Left lung (tissue), 14 donors: ENCODE measurements at places on chromosomes 6 and 20. TPM values are rescaled to one million over a fixed set of nuclear protein-coding genes. Genes with fewer than 3 reads are reported as not detected.

DNA sequence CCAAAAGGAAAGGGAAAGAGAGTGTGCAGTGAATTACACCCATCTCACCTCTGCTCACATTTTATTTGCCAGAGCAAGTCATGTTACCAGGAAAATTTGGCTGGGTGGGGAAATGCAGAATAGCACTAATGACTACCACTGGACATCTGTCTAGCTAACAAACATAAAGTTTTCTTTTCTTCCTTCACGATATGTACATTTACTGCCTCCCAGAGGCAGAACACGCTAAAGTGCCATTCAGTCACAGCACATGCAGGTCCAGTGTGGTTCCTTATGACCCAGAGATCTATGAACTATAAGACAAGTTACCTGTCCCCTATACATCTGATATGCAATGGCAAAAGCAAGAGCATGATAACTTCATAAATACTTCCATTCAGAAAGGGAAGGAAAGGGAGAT lies 194.1 kb downstream of the OGFRL1 start:
- DNase-seq, result no peak

XRN2 gene
- total RNA-seq, result 45.9 TPM

- DNase-seq, result no peak
Observed at GRCh38 chr6:136123468-136123867, 126.6 kb downstream of the MTFR2 start.

- no peak for DNase-seq
Observed at GRCh38 chr6:28941684-28942448, 18.1 kb upstream of the TRIM27 start.

- peak; percentile 60 for DNase-seq
Observed at GRCh38 chr6:82057846-82058554, 189.5 kb downstream of the IBTK start.

DNA sequence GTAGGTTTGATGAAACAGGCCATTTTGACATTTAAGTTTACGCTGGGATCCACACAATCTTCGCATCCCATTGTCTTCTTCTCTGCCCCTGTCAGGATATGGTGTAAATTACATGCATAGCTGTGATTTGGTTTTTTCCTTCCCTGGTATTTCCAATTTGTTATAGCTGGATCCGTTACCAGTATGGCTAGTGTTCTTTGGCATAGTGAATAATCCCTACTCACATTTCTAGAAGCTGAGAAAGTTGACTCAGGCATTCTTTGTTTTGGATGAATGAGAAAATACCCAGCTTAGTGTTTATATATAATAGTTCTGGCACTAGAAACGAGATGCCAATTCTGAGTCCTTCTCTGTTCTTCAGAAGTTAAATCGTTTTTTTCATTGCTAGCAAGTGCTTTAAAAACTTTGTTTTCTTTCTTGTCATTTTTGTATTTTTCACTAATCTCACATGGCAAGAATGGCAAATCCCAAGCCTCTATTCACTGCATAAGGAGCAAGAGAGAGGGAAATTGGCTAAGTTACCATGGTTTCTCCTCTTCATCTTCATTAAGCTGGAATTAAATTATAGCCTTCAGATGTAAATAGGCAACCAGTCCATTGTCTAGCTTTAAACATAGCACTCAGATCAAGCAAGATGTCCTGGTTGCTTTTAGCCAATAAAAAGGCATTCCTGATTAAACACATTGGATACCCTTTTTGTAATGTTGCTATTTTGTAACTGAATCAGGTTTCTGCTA lies 91.9 kb upstream of the LAMP5 start:
- no peak for DNase-seq

DNA sequence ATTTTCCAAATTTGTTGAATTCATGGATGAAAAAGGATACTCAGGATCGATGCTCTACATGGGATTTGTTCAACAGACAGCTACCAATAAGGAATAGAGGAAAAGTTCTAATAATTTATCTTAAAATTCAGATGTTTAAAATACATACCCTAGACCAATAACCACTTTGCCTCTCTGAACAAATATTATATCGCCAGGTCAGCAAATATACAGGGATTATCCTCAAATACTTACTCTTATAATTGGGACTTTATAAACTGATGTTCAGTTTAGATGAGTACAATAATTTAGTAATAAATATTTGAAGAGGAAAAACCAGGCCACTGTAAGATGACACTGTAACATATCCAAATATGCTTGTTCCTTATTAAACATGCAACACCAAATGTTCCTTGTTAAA lies 268.7 kb downstream of the DOK5 start:
- no peak for DNase-seq

- no peak for DNase-seq
Observed at GRCh38 chr20:408843-409696, 971 bp downstream of the RBCK1 start.

GRCh38 chr20:51176876-51177275 lies 154.0 kb upstream of the KCNG1 start:
- no peak for DNase-seq

GABRR1 gene
- total RNA-seq, result not detected

- DNase-seq, result no peak
Observed at GRCh38 chr6:104625536-104625935, 234.2 kb downstream of the HACE1 start.

LY6G6C gene
- total RNA-seq, result not detected

ESR1 gene
- total RNA-seq, result 2.7 TPM

DNA sequence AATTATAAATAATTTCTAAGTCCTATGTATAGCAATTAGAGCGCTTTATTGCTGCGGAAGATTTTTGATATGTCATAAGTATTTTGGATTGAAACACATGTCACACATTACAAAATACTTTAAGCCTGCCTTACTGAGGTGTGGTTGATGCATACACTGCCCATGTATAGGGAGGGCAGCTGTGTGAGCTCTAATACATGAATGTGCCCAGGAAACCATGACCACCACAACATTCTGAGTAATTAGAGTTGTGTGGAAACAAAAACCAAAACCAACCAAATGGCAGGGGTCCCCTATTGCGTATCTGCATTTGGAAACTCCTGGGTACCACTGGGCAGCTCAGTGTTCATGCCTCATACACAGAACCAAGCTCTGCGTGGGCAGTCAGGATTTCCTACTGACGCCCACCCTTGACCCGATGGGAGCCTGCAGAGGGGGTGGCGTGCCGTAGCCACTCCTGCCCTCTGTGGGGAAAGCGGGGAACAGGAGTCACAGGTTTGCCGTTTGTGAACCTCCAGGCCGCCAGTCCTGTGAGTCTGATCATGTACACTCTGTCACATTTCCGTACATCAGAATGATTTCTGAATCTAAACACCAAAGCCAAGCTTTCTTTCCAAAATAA lies 50.9 kb upstream of the PDE10A start:
- no peak for DNase-seq

GSTA2 gene
- not detected for total RNA-seq

GRCh38 chr6:137424251-137424650 lies 69.9 kb downstream of the OLIG3 start:
- DNase-seq, result no peak

HMGN4 gene
- 47.2 TPM for total RNA-seq

GRCh38 chr6:163529605-163530004 lies 115.1 kb downstream of the QKI start:
- DNase-seq, result no peak

- peak; percentile 49 for DNase-seq
Observed at GRCh38 chr20:39268981-39269461, 306.9 kb downstream of the DHX35 start.

- no peak for DNase-seq
Observed at GRCh38 chr6:75431379-75431778, 62.2 kb downstream of the FILIP1 start.

MYO6 gene
- total RNA-seq, result 55.6 TPM

JPH2 gene
- 3.4 TPM for total RNA-seq

RPP40 gene
- 5.5 TPM for total RNA-seq

DNA sequence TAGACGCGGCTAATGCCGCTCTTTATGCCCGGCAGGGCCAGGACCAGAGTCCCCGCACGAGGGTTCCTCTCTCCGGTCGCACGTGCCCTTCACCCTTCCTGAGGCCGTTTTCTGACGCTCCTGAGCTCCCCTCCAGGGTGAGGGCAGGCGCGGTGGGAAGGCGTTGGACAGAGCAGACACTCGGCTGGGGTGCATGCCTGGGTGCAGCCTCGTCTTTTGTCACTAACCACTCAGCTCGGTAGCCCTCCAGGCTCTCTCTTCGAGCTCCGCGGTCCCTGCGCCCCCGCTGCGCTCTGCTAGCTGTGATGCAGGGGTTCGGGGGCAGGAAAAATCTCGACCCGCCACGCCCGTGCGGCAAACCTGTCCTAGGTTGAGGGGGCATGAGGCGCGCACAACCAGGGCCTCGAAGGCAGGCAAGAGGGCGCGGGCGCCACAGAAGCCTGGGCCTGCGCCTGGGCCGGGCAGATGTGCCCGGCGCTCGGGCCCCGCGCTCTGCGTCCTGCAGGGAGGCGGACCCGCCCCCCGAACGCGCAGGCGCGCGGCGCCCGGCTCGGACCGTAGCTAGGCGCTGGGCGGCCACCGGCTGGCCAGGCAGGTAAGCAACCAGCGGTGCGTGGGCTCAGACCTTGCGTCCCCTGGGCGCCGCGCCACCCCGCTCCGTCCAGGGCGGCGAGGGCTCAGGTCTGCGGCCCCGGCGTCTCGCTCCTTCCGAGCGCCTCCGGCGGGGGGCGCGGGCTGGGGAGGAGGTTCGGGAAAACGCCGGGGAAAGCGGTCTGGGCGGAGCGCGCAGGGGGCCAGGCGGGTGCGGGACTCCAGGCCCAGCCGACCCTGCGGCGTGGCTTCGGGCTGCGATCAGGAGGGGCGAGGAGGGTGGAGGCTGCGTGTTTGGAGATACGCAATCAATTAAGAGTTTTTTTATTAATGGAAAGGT lies at the start of gene L3MBTL1:
Gene L3MBTL1 (plus strand): TSS at position 548 of the 931 bp plus-strand sequence. CDS start 5,807 bp downstream, outside the sequence.
- DNase-seq, result peak; percentile 90

JARID2 gene
- 10.2 TPM for total RNA-seq

CTSZ gene
- 452 TPM for total RNA-seq

DEFB124 gene
- not detected for total RNA-seq

DNA sequence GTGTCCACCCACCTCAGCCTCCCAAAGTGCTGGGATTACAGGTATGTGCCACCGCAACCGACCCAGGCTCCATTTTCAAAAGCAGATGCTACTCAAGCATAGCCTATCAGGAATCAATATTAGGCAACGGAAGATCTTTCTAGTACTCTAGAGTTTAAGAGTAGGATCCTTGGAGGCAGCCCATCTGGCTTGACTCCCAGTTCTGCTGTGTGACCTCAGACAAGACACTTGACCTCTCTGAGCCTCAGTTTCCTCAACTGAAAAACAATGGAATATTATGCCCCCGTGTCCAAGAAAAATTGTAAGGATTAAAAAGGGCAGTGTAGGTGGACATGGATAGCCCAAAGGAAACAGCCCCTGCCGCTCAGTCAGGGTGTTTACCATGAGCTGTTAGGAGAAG lies 14.5 kb downstream of the ADA start:
- no peak for DNase-seq

DNA sequence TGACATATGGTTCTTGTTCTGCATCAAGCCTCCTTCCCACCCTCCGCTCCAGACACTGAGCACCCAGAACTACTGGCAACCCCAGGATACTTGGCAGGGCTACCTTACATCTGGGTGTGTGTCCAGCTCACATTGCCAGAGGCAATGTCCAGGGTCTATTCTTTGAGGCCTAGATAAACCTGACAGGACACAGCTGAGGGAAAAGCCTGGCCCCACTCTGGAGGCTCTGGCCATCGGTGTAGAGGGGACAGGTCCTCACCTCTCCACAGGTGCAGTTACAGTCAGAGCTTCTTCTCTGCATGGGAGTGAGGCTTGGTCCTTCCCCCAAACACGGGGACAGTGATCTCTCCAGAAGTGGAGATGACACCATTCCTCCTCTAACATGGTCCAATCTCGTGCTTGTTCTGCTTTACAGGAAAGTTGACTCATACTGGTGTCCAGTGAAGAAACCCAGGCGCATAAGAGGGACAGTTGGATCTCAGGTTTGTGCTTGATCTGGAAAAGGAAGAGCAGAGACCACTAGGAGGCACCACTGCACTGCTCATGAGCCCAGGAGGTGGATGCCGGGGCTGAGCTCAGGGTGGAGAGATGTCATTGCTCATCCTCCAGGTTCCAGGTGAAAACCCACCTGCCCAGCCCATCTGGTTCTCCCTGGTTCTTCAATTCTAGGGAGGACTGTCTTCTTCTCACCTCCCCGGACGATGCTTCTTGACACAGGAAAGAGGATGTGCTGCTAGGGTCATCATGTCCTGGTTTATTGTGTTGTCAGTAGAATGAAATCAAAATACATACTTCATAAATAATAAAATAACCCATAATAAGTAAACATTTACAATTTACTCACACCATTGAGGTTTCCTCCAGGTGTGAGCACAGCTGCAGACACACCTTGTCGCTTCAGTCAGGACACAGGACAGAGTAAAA lies 14.7 kb downstream of the HLA-F start:
- peak; percentile 68 for DNase-seq

GRCh38 chr20:54346276-54346675 lies 129.1 kb upstream of the DOK5 start:
- no peak for DNase-seq

DNA sequence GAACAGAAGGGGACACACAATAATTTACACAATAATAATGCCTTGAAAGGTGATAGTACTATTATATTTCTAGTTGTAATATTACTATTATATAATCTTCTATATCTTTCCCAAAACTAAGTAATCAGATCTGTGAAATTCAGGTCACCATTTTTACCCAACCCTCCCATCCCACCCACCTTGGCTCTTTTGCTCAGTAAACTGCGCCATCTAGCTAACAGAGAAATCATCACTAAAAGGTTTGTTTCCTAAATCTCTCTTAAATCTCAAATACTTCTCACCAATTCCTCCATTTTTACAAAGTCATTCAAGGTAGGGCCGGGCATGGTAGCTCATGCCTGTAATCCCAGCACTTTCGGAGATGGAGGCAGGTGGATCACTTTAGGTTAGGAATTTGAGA lies 83.4 kb downstream of the CDK19 start:
- no peak for DNase-seq

DNA sequence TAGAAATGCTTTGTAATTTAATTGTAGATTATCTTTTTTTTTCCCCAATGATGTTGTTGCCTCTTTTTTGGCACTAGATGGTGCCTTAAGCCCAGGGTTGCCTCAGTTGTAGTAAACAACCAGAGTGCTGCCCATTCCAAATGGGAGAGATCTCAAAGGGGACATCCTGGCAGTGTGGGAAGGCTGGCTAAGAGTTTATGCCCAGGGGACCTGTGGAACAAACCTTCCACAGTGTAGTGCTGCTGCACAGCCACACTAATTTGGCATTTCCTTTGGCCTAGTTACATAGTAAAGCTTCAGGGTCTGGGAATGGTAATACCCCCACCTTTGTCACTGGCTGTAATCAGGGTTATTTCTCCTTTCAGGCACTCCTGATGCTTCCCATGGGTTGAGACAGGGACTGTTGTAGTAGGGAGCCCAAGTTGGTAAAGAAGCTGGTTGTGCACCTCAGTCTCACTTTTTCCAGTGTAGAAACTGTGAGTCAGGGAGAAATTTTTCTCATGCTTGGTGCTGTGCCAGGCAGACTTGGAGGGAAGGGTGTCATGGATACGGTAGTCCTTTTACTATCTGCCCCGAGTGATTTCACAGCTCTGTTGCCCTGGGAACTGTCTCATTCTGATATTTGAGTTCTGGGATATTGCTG lies 177.8 kb upstream of the ECI2 start:
- DNase-seq, result no peak

DNA sequence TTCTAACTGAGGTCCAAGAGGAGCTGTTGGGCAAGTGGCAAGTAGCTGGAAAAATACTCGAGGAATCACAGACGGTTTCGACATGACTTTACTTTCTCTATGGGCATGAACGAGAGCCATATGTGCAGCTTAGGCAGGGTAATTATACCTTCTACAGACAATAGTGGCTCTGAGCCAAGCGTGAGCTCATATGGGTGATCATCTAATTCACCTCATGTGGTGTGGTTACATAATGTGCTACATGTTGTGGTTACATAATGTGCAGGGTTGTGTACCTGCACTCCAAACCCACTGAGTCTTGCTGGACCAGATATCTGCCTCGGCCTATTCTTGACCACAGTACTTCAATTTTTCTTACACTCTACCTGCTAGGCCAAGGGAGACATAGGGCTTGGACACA lies 771.7 kb upstream of the EYS start:
- DNase-seq, result no peak
